T-helper 2 cell (primary cell): ENCODE measurements at places on chromosomes 5 and 9.

DNA sequence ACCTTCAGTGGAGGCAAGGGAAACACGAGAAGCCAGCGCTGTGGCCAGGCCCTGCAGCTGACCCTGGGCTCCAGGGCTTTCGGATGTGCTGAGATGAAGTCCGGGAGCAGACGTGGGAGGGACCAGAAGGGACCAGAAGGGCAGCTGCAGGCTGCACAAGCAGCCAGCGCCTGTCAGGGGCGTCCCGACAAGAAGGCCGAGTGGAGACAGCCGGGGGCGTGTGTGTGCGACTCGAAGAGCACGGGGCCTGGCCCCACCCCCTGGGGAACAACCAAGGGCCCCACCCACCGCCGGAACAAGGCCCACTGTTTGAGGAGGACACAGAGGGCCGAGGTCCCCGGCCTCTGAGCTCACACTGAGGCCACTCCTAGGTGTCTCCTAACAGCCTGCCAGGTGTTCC, 31.4 kb downstream of the SLC12A7 start:
- DNase-seq: no peak

DNA sequence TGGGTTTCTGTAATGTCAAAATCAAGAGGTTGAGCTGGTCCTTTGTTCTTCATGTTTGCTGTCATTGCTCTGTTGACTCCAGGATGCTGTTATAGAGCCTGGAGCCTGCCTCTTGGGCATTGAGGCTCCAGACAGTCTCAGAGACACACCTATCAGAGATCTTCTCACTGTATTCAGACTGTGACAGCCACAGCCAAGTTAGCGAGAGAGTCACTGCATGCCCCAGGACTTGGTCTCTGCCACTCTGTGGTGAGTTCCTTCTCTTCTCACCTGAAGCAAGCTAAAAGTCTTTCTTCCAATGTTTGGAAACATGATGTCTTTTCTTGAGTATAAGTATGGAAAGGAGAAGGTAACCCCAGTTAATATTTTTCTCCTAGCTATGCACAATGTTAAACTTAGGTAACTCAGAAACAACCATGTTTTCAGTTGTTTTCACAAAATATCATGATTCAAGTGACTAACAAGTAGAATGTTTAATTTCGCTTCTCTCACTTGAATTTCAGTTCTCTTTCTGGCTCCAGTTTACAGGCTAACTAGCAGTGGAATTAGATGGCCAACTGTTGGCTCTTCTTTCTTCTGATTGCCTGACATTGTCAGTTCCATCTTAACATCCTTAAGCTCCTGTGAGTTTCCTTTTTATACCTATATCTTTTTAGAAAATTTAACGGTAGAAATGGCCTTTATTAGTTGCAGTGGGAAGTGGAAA, 20.6 kb upstream of the ZFYVE16 start:
- DNase-seq: no peak

- DNase-seq: no peak
Observed at GRCh38 chr9:131370638-131371037, 23.2 kb upstream of the PRRC2B start.

GRCh38 chr9:91481972-91482371, 58.3 kb upstream of the NFIL3 start:
- DNase-seq: no peak

DNA sequence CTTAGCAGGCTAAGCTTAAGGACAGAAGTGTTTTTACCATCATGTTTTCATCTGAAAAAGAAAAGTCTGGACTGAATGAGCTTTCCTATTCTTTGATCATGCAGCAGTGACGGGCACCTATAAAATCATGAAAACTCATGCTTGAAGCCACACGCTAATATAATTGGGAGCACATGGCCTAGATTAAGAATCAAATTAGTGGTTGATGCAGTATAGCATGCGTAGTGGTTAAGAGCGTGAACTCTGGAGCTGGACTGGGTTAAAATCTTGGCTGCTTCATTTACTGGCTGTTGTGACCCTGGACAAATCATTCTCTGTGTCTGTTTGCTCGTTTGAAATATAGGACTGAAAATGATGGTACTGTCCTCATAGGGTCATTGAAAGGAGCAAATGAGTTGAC, 49.9 kb upstream of the IL13 start:
- DNase-seq: no peak

GRCh38 chr5:133363807-133364587, 248.3 kb downstream of the FSTL4 start:
- DNase-seq: no peak

DNA sequence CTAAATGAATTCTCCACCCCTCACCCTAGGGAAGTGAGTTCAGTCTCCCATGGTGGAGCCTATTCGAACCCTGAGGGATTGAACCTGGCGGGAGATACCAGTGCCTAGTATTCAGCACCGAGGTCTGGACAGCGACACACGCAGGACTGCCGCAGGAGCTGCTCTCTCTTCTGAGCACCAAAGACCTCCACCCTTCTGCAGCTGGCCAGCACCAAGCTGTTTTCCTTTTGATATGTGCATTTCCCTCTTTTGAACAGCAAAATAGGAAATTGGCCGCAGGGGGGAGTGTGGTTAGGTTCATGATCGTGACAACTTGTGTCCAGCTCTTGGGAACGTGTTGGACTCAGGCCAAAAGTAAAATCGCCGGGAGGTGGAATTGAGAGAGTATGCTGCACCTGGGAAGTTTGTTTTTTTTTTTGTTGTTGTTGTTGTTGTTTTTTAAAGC, 1.2 kb upstream of the PCSK1 start:
- DNase-seq: no peak

DNA sequence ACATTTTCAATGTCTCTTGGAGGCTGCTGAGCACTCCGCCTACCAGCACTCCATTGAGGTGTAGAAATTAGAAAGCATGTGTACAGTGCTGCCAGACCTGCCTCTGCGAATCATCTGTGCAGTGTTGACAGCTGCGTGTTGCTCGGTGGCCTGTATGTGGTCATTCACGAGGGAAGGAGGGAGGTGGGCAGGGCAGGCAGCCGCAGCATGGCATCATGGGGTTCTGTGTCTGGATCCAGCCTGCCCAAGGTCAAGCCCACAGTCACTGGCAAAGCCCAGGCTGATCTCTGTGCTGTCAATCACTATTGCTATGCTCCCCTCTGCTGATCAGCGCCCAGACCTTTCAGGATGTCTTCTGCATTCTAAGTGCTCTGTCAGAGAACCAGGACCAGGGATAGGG, 8.0 kb upstream of the PDZD2 start:
- DNase-seq: no peak

- DNase-seq: no peak
Observed at GRCh38 chr5:95384485-95385213, 6.5 kb upstream of the FAM81B start.

- no peak for DNase-seq
Observed at GRCh38 chr9:68981789-68982188, 32.1 kb downstream of the PRKACG start.

GRCh38 chr9:2657427-2657826, 35.8 kb downstream of the VLDLR start:
- DNase-seq: peak; percentile 46

- DNase-seq: peak; percentile 17
Observed at GRCh38 chr5:178461004-178461730, 129.0 kb downstream of the COL23A1 start.

GRCh38 chr5:163509291-163509951, 4.0 kb downstream of the MAT2B start:
- no peak for DNase-seq

- DNase-seq: no peak
Observed at GRCh38 chr5:150599917-150600511, 40.4 kb upstream of the SYNPO start.

DNA sequence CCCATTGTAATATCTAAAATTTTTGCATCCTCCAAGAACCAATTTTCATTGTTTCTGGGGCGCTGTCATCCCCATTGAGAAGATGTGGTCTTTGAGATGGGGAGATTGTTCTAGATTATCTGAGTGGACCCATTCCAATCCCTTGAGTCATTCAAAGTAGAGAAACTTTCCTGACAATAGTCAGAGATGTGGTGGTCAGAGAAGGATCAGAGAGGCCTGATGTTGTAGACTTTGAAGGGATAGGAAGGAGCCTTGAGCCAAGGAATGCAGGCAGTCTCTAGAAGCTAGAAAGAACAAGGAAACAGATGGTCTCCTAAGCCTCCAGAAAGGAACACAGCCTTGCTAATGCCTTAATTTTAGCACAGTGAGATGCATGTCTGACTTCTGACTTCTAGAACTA, 80.4 kb downstream of the TEK start:
- no peak for DNase-seq

GRCh38 chr5:107284822-107285525, 385.8 kb downstream of the EFNA5 start:
- no peak for DNase-seq

GRCh38 chr5:140113180-140113698, 670 bp upstream of the PURA start:
- DNase-seq: no peak

DNA sequence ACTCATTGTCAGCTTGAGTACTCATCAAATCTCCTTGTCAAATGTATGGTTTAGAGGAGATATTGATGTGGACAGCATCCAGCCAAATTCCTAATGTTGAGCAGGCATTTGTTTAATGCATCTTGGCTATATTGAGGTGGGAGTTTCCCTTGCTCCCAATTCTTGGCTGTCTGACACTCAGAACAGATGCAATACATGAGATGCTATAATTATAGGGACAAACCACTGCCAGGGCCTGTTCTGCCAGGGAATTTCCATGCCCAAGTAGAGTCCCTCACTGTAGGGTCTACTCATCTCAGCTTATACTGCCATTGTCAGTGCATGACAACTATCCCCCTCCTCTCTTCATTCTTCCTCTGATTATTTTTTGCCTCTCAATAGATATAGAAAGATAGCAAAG, 392.0 kb upstream of the KCNN2 start:
- no peak for DNase-seq

DNA sequence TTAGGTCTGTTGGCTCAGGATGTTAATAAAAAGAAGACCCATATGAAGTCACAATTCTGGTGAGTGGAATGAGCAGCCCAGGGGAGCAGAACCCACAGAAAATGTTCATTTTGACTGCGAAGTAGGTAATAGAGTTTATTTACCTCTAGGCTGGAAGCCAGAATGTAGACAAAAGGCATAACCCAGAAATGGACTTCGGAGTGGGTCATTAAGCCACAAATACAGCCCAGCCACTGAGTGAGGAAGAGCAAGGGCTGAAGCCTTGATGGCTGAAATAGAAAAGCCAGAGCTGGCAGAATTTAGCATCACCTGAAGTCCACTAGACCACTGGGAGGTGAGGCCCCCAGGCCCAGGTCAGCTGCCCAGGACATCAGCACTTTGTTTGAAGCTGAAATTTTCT, 168.0 kb downstream of the NXNL2 start:
- DNase-seq: no peak

GRCh38 chr5:59275510-59276324, 617.8 kb downstream of the PDE4D start:
- no peak for DNase-seq

DNA sequence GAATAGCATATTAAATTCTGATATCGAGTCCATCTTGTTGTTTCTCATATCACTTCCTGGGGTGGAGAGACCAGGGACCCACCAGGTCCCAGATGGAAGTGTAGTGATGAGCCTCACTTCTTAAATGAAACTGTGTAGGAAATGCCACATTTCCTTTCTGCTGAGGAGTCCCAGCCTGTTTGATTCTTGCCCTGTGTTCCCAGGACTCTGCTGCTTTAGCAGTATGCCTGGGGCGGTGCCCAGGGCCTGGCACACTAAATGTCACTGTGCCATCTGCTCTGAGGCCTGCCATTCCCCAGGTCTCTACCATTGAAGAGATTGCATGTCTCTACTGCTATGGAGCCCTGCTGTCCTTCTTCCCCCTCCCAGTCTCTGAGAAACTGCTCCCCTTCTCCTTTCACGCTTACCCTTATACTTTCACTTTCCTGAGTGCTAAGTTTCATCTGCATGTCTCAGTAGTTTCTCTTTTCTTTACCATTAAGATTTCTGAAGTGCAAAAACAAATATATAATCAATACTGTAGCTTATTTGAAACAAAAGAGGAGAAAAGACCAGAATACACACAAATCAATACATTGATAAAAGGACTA, 260.4 kb downstream of the GABRB2 start:
- DNase-seq: no peak

DNA sequence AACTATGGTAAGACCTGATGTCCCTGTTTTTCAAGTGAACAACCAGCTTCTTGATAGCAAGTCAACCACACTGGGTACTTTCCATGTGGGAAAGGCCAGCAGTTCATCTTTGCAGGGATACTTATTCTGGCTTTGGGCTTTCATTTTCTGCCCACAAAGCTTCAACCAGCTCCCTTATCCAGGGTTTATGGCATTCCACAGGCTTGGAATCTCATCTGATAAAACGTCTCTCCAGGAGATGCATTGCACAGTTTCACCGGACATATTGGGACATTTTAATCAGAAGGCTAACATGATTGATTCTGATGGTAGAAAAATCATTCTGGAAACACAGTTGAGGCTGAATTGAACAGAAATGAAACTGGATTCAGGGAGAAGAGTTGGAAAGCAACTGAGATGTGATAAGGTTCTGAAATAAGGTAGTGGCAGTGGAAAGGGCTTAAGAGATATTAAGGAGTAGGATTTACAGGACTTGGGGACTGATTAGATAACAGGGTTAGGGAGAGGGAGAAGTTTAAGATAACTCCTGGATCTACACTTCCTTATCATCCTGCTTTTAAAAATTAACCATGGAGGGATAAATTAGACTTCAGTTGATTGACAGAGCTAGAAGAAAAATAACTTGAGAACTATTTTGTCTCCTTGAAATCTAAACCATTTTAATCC, 195.8 kb upstream of the FBXL7 start:
- DNase-seq: no peak

DNA sequence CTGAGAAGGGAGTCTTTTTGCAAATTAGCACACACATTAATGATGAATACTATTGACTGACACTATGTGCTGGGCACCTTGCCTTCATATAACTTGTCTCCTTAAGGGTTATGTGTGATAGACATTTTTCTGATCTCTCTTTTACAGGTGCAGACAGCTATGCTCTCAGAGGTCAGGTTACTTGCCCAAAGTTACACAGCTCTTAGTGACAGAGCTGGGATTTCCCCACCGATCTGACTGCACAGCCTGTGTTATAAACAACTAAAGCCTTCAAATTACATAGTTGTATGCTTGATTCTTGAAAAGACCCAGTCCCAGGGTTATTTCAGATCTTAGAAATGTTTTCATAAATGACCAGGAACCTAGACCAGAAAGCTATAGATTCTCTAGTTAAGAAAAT, 462.7 kb downstream of the EBF1 start:
- DNase-seq: no peak

DNA sequence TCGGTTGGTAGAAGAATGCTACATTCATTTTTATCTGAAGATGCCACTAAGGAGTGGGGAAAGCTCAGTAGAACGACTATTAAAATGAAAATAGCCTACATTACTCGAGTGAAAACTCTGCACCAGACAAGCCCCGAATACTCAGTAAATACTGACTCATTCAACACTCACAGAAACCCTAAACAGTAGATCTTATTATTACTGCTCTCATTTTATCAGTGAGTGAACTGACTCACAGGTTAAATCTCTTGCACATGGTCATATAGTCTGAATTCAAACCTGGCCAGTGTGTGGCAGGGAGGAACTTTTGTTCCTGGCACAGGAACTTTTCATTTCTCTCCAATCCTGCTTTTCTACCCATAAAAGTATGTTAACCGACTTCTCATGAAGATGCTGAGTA, 9.6 kb upstream of the PAPPA start:
- DNase-seq: no peak
